ENCODE measurements at places on chromosomes 5 and 9.

- no peak for DNase-seq
Observed at GRCh38 chr9:93597871-93598646, 21.7 kb downstream of the PHF2 start.

- DNase-seq = no peak
Observed at GRCh38 chr9:99876190-99876589, 30.3 kb upstream of the STX17 start.

DNA sequence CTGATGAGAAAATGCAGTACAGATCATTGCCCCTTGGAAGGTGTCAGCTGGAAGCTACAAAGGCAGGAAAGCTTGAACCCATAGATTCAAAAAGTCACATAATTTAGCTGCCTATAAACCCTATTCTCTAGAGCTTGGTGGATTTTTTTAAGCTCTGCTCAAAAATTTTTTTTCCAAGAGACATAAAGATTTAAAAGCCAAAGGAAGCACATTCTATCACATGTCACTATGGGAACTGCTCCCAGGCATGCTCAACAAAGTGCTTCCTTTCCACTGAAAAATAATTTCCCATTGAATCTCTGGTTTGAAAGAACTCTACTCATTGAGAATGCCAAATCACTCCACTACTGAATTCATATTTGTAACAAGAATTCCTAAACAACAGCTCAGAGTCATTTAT is 419.8 kb downstream of the CETN3 start:
- DNase-seq = no peak

- DNase-seq = no peak
Observed at GRCh38 chr5:141199359-141200235, at the start of gene PCDHB11. Gene PCDHB11 (plus strand): TSS chr5:141199627. CDS start chr5:141199775, 148 bp downstream.

- no peak for DNase-seq
Observed at GRCh38 chr5:179606071-179606909, 17.2 kb downstream of the HNRNPH1 start.

GRCh38 chr5:32251871-32252458 is 60.8 kb downstream of the MTMR12 start:
- DNase-seq = no peak

GRCh38 chr5:108560581-108560980 is 178.7 kb upstream of the FBXL17 start:
- DNase-seq = no peak

DNA sequence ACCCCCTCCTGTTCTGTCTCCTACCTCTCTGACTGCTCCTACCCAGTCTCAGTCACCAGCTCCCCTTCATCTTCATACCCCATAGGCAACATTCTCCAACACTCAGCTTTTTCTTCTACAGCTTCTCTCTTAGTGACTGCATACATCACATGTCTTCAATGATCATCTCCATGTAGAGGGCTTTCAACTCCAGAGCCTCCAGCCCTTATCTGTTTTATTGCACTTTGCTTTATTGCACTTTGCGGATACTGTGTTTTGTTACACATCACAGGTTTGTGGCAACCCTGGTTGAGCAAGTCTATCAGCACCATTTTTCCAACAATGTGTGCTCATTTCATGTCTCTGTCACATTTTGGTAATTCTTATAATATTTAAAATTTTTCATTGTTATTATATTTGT is 230.7 kb downstream of the DEPDC1B start:
- no peak for DNase-seq

- DNase-seq = no peak
Observed at GRCh38 chr5:76385540-76385939, 17.5 kb upstream of the IQGAP2 start.

- no peak for DNase-seq
Observed at GRCh38 chr5:155562158-155562557, 548.6 kb downstream of the KIF4B start.

DNA sequence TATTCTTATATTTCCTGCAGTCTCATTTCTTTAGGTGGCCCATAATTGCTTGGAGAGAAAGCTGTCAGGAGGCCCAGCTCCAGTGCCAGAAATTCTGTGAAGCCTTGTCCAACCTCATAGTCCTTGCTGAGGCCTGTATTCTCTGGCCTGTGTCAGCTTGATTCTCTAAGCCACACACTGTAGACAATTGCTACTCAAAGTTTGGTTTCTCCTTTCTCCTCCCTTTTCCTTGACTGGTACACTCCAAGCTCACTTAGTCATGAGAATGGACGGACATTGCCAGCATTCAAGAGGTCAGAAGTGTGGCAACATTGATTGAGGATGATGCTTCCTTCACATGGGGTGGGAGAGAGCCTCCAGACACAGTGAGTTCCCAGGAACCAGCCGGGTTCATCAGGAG is 71.3 kb upstream of the CXCL14 start:
- no peak for DNase-seq

- no peak for DNase-seq
Observed at GRCh38 chr5:14778792-14779070, 92.8 kb downstream of the ANKH start.

- no peak for DNase-seq
Observed at GRCh38 chr9:26856413-26857032, 36.1 kb downstream of the CAAP1 start.

GRCh38 chr5:169591636-169592035 is 8.1 kb downstream of the SPDL1 start:
- DNase-seq = no peak

DNA sequence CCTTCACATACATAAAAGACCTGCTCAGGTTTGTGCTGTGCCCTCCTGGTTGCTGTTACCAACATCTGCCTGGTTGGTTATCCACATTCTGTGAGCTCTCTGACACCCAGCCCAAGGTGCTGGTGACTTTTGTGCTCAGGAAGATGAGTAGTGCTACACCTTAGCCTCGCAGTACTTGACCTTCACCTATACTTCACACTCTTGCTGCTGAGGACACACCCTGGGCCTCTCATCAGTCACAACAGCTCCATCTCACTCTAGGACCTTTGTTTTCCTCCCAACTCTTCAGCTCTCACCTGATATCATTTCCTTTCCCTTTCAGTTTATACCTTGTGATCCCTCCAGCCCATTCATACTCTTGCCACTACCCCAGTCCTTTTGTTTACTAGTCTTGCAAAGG is 10.7 kb upstream of the SLC22A5 start:
- DNase-seq = no peak

GRCh38 chr9:77802515-77803293 is 154.6 kb upstream of the GNA14 start:
- no peak for DNase-seq

- no peak for DNase-seq
Observed at GRCh38 chr9:38318759-38319495, 73.6 kb upstream of the ALDH1B1 start.

- no peak for DNase-seq
Observed at GRCh38 chr9:132372177-132373095, 17.6 kb upstream of the SETX start.

GRCh38 chr9:83106772-83107171 is 43.8 kb upstream of the RASEF start:
- DNase-seq = no peak

DNA sequence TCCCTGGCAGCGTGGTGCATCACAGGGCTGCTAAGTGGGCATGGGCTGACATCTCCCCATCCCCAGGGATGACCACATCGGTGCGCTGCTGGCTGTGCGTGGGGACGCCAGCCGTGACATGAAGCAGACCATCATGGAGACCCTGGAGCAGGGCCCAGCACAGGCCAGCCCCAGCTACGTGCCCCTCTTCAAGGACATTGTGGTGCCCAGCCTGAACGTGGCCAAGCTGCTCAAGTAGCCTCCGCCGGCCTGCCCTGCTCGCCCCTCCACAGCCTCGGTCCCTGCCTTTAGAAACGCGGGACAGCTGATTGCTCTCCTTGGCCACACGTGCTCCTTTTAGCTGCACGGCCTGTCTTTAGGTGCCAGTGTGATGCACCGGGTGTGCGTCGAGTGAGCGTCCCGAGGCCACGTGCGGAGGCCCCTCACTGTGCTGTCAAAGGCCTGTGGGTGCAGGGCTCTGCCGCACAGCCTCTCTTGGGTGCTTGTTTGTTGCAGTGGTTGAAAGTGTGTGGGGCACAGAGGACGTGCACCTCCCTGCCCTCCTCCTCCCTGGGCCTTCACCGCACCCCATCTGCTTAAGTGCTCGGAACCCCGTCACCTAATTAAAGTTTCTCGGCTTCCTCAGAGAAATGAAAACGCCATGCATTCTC is 23.8 kb downstream of the EXOC3 start:
- DNase-seq = no peak

DNA sequence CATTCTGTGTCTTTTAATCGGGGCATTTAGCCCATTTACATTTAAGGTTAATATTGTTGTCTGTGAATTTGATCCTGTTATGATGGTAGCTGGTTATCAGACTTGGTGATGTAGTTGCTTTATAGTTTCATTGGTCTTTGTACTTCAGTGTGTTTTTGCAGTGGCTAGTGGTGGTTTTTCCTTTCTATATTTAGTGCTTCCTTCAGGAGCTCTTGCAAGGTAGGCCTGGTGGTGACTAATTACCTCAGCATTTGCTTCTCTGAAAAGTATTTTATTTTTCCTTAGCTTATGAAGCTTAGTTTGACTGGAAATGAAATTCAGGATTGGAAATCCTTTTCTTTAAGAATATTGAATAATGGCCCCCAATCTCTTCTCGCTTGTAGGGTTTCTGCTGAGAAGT is 156.9 kb downstream of the CNTLN start:
- DNase-seq = no peak

GRCh38 chr5:133967124-133967523 is 1.3 kb downstream of the C5orf15 start:
- no peak for DNase-seq

DNA sequence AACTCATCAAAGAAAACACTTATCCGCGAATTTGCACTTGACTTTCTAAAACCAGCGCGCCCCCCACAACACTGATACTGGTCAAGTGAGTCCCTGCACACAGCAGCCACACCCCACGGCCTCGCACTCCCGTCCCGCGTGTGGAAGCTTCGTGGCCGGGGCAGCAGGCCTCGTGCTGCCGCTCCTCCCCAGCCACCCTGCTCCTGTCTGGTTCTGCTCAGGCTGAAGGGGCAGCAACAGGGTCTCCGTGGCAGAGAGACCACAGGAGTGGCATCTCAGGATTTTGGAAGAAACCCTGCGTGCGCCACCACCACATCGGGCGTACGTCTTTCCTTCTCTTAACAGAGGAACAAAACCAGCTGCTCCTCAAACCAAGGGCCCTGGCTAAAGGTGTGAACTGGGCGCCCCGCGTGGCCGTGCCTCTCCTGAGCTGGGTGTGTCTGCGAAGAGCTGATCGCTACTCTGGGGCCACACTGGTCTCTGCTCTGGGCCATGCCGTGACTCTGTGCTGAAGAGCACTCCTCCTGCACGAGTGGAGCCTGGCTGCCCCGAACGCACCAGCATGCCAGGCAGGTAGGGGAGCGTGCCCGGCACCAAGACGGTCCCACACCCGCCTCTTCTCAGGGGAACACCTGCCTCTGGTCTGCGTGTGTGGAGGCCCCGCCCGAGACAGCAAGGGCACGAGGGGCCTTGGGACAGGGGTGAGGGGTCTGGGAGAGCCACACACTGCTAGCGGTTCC is 17.4 kb upstream of the LHX3 start:
- DNase-seq = no peak

DNA sequence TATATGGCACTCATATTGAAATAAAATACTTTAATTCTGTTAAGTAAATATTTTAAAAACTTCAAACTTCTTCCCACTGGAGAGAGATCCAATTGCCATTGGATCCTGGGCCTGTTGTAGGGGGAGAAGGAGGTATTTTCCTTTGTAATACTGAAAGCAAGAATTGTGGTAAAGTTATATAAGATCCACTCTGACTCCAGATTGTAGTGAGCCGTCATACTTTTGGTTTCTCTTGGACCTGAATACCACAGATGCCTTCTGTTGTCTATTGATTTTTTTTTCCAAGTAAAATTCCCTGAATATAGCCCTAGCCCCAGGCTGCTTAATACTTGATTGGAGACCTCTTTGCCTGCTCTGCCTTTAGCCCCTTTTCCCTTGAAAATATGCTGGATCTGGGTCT is 86.9 kb downstream of the ATG10 start:
- DNase-seq = no peak

DNA sequence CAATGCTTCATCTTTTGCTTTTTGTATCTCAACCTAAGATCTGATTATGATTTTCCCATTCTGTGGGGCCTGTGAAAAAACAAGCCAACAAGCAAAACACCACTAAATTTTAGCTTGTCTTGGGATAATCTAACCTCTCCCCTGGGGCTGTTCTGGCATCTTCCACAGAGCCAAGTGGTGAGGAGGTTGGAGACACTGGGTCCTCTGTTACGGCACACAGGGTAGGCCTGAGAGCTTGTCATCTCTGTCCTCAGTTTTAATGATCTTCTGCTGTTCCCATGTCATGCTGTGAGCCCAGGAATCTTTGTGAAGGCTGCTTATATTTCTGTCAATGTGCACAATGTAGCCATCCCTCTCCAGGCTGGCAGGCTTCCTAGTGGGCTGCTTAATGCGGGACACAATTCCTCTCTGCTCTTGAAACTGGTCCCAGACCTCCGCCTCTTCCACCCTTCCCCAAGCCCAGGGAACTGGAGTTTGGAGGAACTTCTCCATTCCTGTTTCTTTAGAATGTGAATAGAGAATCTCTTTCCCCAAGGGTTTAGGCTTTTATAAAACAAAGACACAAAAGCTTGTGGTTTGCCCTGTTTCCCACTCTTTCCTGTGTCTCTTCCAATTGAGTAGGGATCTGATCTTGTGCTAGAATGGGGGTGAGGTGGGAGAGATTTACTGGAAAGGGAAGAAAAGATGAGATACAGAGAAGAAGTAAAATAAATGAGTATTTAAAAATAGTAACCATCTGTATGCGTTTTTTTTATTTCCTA is 30.9 kb upstream of the SEMA6A start:
- no peak for DNase-seq

- no peak for DNase-seq
Observed at GRCh38 chr9:91856419-91856818, 93.6 kb downstream of the ROR2 start.

- DNase-seq = no peak
Observed at GRCh38 chr5:173602423-173602822, 14.0 kb downstream of the BOD1 start.

DNA sequence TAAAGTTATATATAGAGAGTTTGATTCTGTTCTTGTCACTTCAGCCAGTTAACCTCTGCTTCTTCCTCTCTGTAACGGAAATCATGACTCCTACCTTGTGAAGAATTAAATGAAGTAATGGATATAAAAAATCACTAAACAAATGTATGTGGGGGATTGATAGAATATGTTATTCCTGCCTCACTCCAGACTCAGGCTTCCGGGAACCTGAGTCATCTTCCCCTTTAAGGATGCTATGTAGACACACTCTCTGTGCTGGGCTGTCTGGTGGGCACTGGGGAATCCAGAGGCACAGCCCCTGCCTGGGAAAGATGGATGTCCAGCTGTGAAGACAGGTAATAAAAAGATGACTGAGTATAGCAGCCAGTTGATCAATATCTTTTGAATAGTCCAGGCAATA is 77.4 kb downstream of the ZNF618 start:
- DNase-seq = no peak

DNA sequence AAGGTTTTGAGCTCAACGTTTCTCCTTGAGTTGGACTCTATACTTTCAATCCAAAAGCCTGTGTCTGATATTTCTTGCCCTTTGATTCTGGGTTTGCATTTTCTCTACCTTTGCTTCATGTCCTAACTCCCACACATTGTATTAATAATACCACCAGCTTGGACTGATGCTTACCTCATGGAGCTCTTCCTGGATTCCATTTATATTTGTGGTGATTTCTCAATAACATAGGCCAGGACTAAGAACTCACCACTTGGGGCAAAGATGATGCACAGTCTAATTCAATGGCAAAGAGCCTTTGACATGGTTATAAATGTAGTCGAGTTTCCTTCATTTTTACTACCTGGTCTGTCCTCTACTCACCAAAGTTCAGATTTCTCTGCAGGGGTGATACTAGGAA is 27.5 kb upstream of the EFNA5 start:
- DNase-seq = no peak

Measured in activated CD4-positive, alpha-beta T cell treated with anti-CD3 and anti-CD28 coated beads for 1 hour (primary cell).